Osteocyte (in vitro differentiated cells): ENCODE measurements at places on chromosomes 1 and 21. TPM values are rescaled to one million over a fixed set of nuclear protein-coding genes. Genes with fewer than 3 reads are reported as not detected.

Gene CDC42BPA
- total RNA-seq: 92.8 and 95.7 TPM in 2 replicates

DNA sequence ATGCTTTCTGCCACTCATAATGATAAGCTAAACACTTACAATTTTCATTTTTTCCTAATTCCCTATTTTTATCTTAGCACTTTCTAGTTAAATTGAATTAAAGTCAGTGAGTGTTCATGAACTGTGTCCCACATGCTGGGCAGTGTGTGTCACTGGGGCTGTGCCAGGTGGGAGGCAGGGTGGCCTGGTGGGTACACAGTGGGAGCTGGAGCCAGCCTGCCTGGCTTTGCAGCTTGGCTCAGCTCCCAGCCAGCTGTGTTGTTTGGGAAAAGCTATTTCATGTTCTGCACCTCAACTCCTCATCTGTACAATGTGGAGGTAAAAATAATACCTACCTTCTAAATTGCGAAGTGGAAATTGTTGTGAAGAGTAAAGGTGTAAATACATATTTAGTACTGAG is 238.4 kb downstream of the PLA2G4A start:
- peaks cover 22% of the 10 kb centered on the region for H3K27me3 ChIP-seq
- no peaks in the 10 kb centered on the region for H3K36me3 ChIP-seq
- no peak overlapping the region for H3K27ac ChIP-seq
- no peak overlapping the region for H3K4me3 ChIP-seq
- no peaks in the 10 kb centered on the region for H3K4me1 ChIP-seq

- peak overlapping the region; percentile 42 for H3K4me3 ChIP-seq
- peaks cover 2% of the 10 kb centered on the region for H3K36me3 ChIP-seq
- DNase-seq: no peak
- H3K4me1 ChIP-seq: peaks cover 57% of the 10 kb centered on the region
- H3K27ac ChIP-seq: peak overlapping the region; percentile 96
- H3K27me3 ChIP-seq: no peaks in the 10 kb centered on the region
Observed at GRCh38 chr1:203673550-203674411, 47.1 kb downstream of the ATP2B4 start.

DNA sequence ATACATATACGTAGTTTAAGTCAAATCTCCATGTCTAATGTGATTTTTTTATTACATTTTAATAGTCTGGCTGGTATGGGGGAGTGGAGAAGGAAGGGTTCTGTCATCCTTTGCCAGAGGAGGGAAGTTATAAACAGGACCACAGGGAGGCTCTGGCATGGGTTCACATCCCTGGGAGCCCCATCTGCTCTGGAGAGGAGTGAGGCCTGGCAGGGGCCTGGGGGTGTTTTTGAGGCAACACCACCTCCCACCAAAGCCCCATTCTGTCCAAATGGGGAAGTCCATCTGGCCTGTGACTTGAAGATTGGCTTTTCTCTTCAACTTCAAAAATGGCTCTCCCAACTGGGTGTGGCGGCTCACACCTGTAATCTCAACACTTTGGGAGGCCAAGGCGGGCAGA is 15.8 kb downstream of the DISP3 start:
- no peak for DNase-seq
- no peaks in the 10 kb centered on the region for H3K36me3 ChIP-seq
- H3K27me3 ChIP-seq: peaks cover 4% of the 10 kb centered on the region
- no peak overlapping the region for H3K27ac ChIP-seq
- H3K4me1 ChIP-seq: no peaks in the 10 kb centered on the region

DNA sequence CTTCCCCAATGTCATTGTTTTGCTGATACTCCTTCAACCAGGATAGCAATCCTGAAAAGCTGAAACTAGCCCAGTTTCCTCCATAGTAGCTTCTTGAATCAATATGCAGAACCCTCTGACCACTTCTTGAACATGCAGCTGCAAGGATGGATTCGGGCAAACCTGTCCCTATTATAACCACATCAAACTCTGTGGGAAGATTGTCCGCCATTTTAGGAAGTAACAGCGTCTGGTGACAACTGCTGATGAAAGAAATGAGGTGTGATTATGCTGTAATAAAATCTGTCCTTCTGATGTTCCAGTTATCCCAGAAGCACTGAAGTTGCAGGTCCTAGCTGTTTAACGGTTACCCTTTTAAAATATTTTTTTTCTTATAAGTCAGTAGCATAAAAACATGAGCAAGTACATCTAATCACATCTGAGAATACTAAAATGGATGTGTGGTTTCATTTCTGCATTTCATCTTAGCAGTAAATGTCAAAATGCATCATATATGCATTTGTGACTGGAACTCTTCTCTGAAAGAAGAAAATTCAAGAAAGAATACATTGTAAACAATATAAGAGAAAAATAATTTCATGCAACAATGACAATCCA is 4.5 kb downstream of the CHML start:
- no peaks in the 10 kb centered on the region for H3K27me3 ChIP-seq
- DNase-seq: no peak
- H3K27ac ChIP-seq: no peak overlapping the region
- H3K36me3 ChIP-seq: peaks cover 18% of the 10 kb centered on the region
- peaks cover 31% of the 10 kb centered on the region for H3K4me1 ChIP-seq

DNA sequence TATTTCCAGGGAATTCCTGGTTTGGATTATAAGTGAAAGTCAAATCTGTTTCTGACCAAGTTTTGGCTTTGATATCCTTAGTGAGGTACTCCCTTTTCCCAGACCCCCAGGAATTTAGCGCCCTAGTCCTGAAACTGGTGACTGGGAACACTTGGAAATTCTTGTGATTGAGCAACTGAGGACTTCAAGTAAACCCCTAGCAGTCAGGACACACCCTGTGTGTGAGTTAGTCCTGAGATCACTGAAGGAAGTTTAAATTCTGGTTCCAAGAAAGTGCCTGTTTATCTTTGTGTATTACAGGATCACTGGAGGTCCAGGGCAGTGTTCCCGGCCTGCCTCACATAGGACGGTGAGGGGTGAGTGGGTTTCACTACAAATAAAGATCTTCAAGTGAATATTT is 95.1 kb upstream of the F3 start:
- H3K4me3 ChIP-seq: no peak overlapping the region
- no peaks in the 10 kb centered on the region for H3K27me3 ChIP-seq
- H3K27ac ChIP-seq: no peak overlapping the region
- DNase-seq: no peak

DNA sequence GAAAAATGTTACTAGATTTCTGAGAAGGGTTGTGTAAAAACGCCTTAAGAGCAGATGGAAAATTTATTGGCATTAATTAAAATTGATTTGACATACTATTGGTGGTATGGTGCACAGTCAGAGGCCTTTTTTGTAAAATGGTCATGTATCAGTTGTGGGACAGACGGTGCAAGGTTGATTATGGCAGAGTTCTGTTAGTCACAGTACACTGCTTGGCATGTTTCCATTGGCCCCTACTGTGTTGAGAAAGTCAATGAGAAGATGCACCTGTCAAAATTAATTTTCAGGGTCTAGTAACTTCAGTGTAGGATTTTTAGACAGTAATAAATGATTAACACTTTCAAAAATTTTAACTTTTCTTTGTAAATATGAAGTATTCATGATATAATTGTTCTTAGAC is 4.4 kb downstream of the B3GALT2 start:
- H3K4me1 ChIP-seq: peaks cover 53% of the 10 kb centered on the region
- peaks cover 17% of the 10 kb centered on the region for H3K36me3 ChIP-seq
- peak overlapping the region; percentile 49 for H3K4me3 ChIP-seq
- DNase-seq: no peak
- no peaks in the 10 kb centered on the region for H3K27me3 ChIP-seq

GRCh38 chr1:12142141-12142823 is 24.5 kb upstream of the TNFRSF1B start:
- no peaks in the 10 kb centered on the region for H3K36me3 ChIP-seq
- no peak overlapping the region for H3K4me3 ChIP-seq
- no peak overlapping the region for H3K27ac ChIP-seq
- no peaks in the 10 kb centered on the region for H3K27me3 ChIP-seq

- H3K4me1 ChIP-seq: no peaks in the 10 kb centered on the region
- H3K4me3 ChIP-seq: no peak overlapping the region
- DNase-seq: peak; percentile 19
- H3K27me3 ChIP-seq: no peaks in the 10 kb centered on the region
- no peaks in the 10 kb centered on the region for H3K36me3 ChIP-seq
- H3K27ac ChIP-seq: no peak overlapping the region
Observed at GRCh38 chr1:36918604-36919003, 115.7 kb downstream of the GRIK3 start.

DNA sequence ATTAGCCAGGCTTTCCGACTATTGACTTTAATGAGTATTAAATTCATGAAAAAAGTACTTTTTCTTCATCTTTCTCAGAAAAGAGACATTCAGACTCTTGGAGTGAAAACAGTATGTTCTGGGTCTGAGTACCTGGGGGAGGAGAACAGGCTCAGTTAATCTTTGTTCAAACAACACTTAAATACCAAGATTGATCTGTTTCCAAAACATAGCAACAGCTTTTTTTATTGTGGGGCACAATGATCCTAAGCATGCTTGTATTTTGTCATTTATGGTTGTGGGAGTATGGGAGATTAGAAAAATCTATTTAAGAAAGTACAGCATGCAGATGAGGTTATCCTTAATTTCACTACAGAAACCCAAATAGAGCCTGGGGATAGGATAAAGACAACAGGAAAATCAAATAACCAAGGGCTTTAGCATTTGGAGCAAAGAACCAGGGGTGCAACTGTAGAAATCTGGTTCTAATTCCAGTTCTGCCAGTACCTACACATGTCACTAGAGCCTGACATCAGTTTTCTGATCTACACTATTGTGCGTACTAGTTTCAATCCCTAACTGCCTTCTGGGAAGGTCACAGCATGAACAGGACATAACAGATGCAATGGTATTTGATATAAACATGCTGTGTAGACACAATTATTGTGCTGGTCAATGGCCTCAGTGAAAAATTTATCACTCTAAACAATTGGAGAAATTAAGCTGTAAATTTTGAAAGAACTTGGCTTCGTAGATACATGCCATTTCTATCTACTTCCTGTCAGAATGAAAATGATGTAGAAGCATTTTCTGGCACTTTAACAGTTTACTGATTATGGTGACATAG is 91.2 kb downstream of the KCNK1 start:
- H3K4me3 ChIP-seq: no peak overlapping the region
- no peaks in the 10 kb centered on the region for H3K27me3 ChIP-seq
- H3K27ac ChIP-seq: no peak overlapping the region
- H3K36me3 ChIP-seq: no peaks in the 10 kb centered on the region
- DNase-seq: no peak

DNA sequence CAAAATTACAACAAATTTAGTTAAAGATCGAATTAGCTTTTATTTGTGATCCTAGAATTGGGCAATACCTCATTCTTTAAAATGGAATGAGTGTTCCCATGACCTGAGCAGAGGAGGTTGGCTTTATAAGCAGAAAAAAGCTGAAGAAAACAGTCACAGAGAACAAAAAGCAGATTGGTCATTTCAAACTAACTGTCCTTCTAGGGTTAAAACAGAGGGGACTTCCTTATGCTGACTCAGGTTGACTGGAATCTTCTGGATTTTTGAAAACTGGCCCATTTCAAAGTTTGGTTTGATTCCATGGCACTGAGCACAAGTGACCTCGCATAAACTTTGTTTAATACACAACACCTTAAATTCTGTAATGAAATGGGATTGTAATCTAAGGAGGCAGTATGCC is 17.6 kb downstream of the NFASC start:
- no peak overlapping the region for H3K27ac ChIP-seq
- H3K4me3 ChIP-seq: no peak overlapping the region
- peaks cover 58% of the 10 kb centered on the region for H3K27me3 ChIP-seq
- no peaks in the 10 kb centered on the region for H3K36me3 ChIP-seq

Gene FCGR3A
- total RNA-seq: not detected in 2 replicates
